ENCODE measurements at places on chromosomes 16 and 17.

GRCh38 chr17:4118015-4118743 lies 24.7 kb downstream of the ZZEF1 start:
- no peak for DNase-seq

DNA sequence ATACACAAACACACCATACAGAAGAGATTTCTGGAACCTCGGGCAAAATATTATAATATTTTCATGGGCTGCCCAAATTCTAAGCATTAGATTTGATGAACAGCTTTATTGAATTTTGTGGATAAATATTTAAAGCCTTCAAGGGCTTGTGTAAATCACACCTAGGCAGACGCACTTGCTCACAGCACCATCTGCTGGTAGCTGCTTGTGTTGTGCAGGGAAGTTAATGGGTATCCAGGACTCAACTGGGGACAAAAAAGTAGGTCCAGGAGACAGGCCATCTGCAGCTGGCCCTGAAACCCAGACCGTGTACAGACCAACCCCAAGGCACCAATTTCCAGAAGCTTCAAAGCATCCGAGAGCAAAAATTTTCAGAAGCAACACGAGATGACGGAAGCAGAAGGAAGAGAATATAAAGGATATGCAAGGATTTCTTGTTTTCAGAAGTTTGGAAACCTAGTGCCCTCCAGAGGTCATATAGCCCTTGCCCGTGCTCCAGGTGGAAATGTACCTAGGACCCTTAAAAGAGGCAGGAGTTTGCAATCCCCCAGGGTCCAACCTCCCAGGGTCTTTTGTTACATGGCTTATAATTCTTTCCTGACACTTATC lies 140.0 kb downstream of the CHD9NB start:
- DNase-seq, result no peak

GRCh38 chr16:23152386-23153178 lies 3.3 kb upstream of the USP31 start:
- no peak for DNase-seq

GRCh38 chr17:39200070-39200879 lies at the start of gene RPL19:
Gene RPL19 (plus strand): TSS chr17:39200283. CDS start chr17:39200345, 62 bp downstream.
- peak; percentile 65 for DNase-seq

GRCh38 chr17:49000943-49001342 lies 3.8 kb downstream of the IGF2BP1 start:
- no peak for DNase-seq

- DNase-seq, result no peak
Observed at GRCh38 chr16:60818465-60818864, 1217.8 kb downstream of the CDH8 start.

DNA sequence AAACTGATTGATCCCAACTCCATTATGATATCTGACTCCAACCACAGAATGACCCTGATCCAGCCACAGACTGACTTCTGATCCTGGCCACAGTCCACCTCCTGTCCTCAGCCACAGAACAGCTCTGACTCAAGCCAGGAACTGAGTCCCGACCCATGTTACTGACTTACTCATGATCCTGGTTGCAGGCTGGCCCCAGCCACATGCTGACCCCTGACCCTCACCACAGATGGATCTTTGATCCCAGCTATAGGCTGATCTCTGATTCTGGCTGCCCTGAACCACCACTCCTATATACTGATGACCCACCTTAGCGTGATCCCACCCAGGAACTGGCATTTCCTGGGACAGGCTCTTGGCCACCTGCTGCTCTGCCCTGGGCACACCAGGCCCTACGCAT lies 32.2 kb upstream of the IL21R start:
- no peak for DNase-seq

DNA sequence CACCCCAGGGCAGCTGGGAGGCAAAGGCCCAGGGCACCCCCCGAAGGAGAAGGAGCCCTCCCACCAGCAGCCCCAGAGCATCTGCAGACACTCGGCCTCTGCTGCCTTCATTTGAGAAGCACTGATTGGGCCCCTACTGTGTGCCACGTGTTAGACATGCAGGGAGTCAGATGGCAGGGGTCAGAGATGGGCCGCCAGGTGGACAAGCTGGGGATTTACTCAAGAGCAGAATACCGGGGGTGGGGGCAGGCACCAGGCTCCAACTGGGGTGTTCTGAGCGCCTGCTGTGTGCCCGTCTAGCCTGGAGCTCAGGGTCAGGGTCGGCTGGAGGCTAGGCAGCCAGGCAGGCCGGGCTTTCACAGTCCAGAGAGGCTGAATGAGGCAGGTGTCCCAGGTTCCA lies 18.7 kb downstream of the TPSG1 start:
- no peak for DNase-seq

DNA sequence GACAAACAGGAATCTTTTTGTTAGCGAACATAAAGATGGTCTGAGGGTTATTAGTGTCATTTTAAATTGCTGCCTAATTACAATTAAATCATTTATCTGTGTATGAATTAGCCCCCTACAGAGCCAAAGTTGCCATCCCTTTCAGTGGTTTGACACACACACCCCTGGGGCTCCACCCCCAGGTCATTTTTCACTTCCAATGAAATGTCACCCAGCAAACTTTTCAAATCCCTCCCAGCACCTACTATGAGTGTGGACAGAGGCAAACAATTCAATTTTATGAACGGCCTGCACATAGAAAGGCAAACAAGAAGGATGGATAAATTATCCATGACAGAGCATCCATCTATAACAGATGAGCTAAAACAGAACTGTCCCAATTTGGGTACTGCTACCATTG lies 2.4 kb downstream of the MYH10 start:
- DNase-seq, result no peak

DNA sequence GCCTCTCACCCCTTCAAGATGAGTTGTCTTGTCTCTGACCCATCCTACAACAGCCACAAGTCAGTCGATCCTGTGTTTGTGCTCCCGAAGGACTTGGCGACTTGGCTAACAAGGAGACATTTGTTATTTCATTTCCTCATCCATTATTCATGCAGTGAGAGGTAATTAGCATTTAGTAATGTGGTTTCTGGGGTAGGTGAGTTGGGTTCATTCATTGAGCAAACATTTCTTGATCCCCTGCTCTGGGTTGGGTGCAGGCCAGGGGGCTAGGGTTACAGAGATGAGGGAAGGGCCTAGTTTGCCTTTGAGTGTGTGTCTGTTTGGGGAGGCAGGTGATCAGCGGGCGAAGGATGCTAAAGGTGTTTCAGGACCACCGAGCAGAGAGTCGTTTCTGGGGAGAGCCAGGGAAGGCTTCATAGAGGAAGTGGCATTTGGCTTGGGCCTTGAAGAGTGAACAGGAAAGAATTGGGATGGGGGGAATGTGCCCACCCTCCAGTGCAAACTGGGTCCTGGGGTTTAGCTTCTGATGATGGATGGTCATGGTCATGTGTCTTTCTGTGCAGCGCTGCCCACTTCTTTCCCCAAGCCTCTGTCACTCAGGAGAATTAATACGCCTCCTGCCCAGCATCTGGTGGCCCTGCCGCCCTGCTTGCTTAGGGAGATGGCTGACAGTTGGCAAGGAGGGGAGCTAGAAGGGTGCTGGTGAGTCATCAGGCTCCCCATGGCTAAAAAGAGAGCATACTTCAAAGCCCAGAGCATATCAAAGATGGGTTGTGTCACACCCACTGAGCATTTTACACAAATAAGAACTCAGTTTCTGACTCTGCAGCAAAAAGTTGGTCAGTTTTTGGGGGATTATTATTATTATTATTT lies 38.5 kb downstream of the MSI2 start:
- DNase-seq, result no peak

DNA sequence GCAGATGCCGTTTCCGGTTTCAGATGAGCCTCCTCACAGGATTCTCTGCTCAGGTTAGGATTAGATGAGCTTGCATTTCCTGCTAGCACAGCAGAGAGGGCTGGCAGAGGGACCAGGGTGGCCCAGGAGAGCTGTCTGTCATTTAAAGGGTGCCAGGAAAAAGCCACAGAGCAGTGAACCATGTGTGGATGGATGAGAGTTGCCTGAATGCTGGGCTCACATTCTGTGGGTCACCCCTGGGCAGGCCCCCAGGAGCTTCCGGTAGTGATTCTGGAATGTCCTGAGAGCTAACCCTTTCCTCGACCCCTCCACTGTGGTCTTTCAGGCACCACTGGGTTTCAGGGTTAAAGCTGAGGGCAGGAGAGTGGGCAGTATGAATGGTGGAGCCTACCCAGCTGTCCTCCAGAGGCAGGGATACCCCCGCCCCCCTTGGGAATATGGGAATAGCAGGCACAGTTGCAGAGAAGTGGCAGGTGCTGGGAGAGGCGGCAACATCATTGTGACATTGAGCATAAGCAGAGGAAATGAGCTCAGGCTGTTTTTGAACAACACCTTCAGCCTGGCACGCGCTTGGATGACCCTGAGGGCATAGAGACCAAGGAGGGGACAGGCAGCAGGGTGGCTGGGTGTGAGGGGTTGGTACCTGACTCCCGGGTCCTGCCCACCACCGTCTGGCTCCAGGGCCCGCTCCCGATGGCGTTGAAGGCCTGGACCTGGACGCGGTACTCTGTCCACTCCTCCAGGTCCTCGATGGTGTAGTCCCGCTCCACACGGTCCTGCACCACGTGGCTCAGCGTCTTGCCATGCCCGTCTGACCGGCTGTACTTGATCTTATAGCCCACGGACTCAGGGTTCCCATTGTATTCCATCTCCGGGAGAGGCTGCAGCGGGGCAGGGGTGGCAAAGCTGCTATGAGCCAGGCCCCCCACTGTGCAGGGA lies 83.0 kb upstream of the CDC42EP4 start:
- DNase-seq, result no peak

DNA sequence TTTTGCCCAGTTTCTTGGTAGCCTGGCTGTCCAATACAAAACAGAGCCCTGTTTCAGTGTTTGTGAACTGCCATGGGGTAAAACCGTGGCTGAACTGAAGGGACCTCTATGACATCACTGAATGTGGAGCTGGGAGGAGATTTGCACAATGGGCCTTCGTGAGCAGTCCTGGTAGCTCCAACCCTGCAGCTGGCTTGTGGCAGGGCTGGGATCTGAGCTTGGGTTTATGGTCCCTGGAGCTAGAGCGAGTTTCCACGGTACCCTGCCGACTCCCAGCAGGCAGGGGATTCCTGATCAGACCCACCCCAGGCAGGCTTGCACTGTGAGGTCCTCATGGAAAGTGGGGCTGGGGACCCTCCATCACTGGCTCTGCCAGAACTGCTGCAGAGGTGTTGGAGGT lies 247.0 kb downstream of the GSG1L start:
- no peak for DNase-seq

GRCh38 chr17:31475378-31476162 lies 84.1 kb downstream of the RAB11FIP4 start:
- DNase-seq, result no peak

DNA sequence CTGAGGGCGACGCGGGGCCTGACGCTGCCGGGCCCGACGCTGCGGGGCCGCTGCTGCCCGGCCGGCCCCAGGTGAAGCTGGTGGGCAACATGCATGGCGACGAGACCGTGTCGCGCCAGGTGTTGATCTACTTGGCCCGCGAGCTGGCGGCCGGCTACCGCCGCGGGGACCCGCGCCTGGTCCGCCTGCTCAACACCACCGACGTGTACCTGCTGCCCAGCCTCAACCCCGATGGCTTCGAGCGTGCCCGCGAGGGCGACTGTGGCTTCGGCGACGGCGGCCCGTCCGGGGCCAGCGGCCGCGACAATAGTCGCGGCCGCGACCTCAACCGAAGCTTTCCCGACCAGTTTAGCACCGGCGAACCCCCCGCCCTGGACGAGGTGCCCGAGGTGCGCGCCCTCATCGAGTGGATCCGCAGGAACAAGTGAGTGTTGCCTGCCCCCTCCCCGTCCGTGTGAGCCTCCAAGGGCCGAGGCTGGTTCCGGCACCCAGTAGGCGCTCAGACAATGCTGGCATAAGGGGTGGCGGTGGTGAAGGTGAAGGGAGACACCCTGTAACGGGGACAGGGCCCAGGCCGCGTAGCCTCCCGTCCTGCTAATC lies 676 bp downstream of the CPD start:
- DNase-seq, result no peak

GRCh38 chr17:74018115-74018514 lies 185.4 kb upstream of the RPL38 start:
- no peak for DNase-seq

DNA sequence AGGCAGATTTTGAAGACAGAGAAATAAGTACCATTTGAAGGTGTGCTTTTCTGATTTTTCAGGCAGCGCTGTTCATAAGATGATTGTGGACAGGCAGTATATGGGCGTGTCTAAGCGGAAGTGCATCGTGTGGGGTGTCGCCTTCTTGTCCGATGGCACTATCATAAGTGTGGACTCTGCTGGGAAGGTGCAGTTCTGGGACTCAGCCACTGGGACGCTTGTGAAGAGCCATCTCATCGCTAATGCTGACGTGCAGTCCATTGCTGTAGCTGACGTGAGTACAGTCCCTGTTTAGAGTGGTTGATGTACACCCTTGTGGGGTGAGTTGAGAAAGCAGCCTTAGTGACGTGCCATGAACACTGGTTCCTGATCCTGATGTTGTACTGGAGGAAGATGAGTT lies 10.7 kb downstream of the UTP4 start:
- DNase-seq, result no peak

GRCh38 chr17:28563475-28563874 lies 7.8 kb downstream of the PIGS start:
- DNase-seq, result no peak

DNA sequence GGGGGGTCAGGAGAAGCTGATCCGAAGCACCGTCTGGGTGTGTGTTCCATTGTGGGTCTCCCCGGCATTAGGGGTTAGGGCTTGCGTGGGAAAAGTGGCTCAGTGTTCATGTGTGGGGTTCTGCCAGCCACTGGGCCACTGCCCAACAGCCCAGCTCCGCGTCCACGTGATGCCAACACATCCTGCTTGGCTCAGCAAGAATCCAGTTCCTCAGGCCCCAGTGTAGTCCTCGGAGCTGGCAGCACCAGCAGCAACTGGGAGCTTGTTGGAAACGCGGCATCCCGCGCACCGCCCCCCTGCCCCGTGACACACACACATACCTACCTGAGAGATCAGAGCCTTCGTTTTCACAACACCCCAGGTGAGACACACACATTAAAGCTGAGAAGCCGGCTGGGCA lies 18.9 kb downstream of the LGALS9 start:
- DNase-seq, result no peak

GRCh38 chr17:40022497-40022896 lies 7.3 kb downstream of the CSF3 start:
- DNase-seq, result no peak

- DNase-seq, result no peak
Observed at GRCh38 chr16:73299346-73299745, 251.4 kb upstream of the ZFHX3 start.

DNA sequence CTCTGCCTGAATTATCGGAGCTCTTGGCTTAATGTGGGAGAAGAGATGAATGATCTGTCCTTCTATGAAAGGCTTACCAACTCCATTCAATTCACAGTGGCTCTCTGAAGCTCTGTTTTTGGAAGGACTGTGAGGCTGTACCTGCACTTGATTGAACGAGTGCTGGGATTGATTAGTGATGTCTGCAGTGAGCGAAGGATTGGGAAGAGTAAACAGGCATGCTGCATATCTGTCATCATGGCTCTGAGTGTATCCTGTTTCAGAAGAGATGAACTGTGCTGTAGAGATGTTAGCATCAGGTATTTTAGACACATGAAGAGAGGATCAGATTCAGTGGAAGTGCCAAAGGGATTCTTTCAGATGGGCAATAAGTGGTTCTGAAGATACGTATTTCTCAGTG lies 564.0 kb downstream of the MAF start:
- no peak for DNase-seq

- DNase-seq, result no peak
Observed at GRCh38 chr17:62098623-62099231, 33.6 kb upstream of the MED13 start.

Data from stimulated activated CD4-positive, alpha-beta T cell treated with anti-CD3 and anti-CD28 coated beads, TNF-alpha, amount 100 ng/mL, for 1 hour (primary cell).